ENCODE measurements at places on chromosomes 11 and 22. TPM values are rescaled to one million over a fixed set of nuclear protein-coding genes. Genes with fewer than 3 reads are reported as not detected.

The OR51G1 gene
- not detected for polyA plus RNA-seq

The CDC42EP2 gene
- polyA plus RNA-seq, result 4.4 TPM

The A4GALT gene
- polyA plus RNA-seq, result 50.3 TPM

The XKR3 gene
- not detected for polyA plus RNA-seq

The SCARF2 gene
- polyA plus RNA-seq, result 1.0 TPM

The USH1C gene
- polyA plus RNA-seq, result 0.08 TPM

The HTR3A gene
- not detected for polyA plus RNA-seq

The HSPB2 gene
- polyA plus RNA-seq, result 2.0 TPM

The TUB gene
- 0.71 TPM for polyA plus RNA-seq

The CSNK2A3 gene
- 0.54 TPM for polyA plus RNA-seq

The RASD2 gene
- 0.64 TPM for polyA plus RNA-seq

The OR2D2 gene
- not detected for polyA plus RNA-seq

The TMEM132A gene
- 37.4 TPM for polyA plus RNA-seq

The JAML gene
- 7.0 TPM for polyA plus RNA-seq

The TREH gene
- polyA plus RNA-seq, result 0.54 TPM

The HEPHL1 gene
- polyA plus RNA-seq, result 1.5 TPM

The LRRC74B gene
- 0.08 TPM for polyA plus RNA-seq

The GRK3 gene
- 0.51 TPM for polyA plus RNA-seq

The MYBPC3 gene
- 0.08 TPM for polyA plus RNA-seq

The YPEL1 gene
- 0.96 TPM for polyA plus RNA-seq

The FOSL1 gene
- 39.6 TPM for polyA plus RNA-seq

The TXN2 gene
- 81.8 TPM for polyA plus RNA-seq

The ANO1 gene
- 5.8 TPM for polyA plus RNA-seq

The SLC22A9 gene
- not detected for polyA plus RNA-seq

The PVALB gene
- not detected for polyA plus RNA-seq

The OTUB1 gene
- polyA plus RNA-seq, result 91.5 TPM

The CENPM gene
- 18.8 TPM for polyA plus RNA-seq

The POU2F3 gene
- 3.1 TPM for polyA plus RNA-seq

The NECTIN1 gene
- polyA plus RNA-seq, result 89.9 TPM

The OR6T1 gene
- polyA plus RNA-seq, result not detected

The C11orf16 gene
- polyA plus RNA-seq, result not detected

The APLNR gene
- 0.14 TPM for polyA plus RNA-seq

The MS4A7 gene
- polyA plus RNA-seq, result 1.3 TPM

The MS4A15 gene
- polyA plus RNA-seq, result not detected

The SLC17A6 gene
- not detected for polyA plus RNA-seq

The ANKRD13D gene
- 87.3 TPM for polyA plus RNA-seq

The MAPK1 gene
- 17.4 TPM for polyA plus RNA-seq

The CDHR5 gene
- 0.08 TPM for polyA plus RNA-seq

The MAPK8IP1 gene
- 0.77 TPM for polyA plus RNA-seq

The OTOG gene
- not detected for polyA plus RNA-seq

The PKDREJ gene
- 0.11 TPM for polyA plus RNA-seq

The MOGAT2 gene
- 0.02 TPM for polyA plus RNA-seq

The SYCE3 gene
- 0.32 TPM for polyA plus RNA-seq

The BLID gene
- not detected for polyA plus RNA-seq

The ZFPL1 gene
- 30.9 TPM for polyA plus RNA-seq

The OR51B4 gene
- polyA plus RNA-seq, result not detected

The DMC1 gene
- polyA plus RNA-seq, result 1.3 TPM

The FAM180B gene
- 0.02 TPM for polyA plus RNA-seq

The PKNOX2 gene
- 0.43 TPM for polyA plus RNA-seq

The KDM4D gene
- 0.14 TPM for polyA plus RNA-seq

The NOX4 gene
- polyA plus RNA-seq, result 0.20 TPM

The PTH gene
- polyA plus RNA-seq, result not detected

Data from esophagus (tissue), 2 donors.